ENCODE measurements at places on chromosomes 5 and 9.

GRCh38 chr5:101942321-101942882 is 353.7 kb downstream of the SLCO4C1 start:
- peak; percentile 60 for DNase-seq

GRCh38 chr9:91172329-91172728 is 189.4 kb downstream of the AUH start:
- no peak for DNase-seq

GRCh38 chr5:78912085-78912771 is 72.9 kb downstream of the ARSB start:
- no peak for DNase-seq

DNA sequence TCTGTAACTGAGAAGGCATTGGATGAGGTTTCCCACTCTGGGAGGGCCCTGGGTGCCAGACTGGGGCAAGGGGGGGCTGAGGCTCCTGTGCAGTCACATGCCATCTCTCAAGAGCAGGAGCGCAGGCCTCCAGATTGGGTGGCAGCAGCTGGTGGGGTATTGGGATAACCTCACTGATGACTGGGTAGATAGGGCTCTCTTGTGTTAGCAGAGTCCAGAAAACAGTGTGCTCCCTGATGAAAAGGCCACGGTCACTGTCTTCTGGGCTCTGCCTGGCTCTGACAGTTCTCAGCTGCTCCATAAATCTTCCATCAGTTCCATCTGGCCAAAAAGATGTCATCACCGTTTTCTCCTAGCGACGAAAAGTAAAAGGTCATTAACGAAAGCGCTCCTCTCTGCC is 21.8 kb upstream of the NKX2-5 start:
- DNase-seq, result no peak

DNA sequence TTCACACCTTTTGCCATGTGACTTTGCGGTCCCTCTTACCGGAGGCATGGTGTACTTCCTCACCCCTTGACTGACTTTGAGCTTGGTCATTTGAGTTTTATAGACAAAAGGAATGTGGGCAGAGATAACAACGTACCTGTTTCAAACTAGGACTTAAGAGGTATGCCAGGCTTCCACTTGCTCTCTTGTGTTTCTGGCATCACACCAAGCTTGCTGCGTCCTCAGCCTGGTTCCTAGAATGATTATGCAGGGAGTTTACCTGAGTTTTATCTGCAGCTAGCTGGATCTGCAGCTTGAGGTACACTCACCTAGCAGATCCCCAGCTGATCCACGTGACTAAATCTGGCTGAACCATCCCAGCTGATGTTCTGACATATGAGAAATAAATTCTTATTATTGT is 66.2 kb downstream of the PLK2 start:
- DNase-seq, result no peak

Measured in NAMALWA (cell line).